Sigmoid colon (tissue), 7 donors: ENCODE measurements at places on chromosomes 16 and 17. TPM values are rescaled to one million over a fixed set of nuclear protein-coding genes. Genes with fewer than 3 reads are reported as not detected.

DNA sequence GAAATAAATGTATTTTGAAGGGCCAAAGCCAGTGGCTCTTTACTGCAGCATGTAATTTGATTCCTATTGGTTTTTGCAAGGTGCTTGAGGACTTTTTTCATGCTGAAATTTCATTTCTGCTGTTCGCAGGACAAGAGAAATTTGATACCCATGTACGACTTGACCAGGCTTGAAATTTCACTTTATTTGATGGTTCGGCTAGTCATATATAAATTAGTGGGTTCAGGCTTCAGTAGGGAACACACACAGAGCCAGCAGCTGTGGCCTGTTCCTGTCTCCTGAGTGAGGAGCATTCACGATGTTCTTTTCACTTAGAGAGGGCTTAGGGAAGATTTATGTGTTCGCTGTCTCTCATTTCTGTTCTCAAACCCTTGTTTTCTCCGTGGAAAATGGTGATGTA is 258.4 kb upstream of the CACNG5 start:
- peaks cover 22% of the 10 kb centered on the region for H3K4me1 ChIP-seq
- no peaks in the 10 kb centered on the region for H3K27me3 ChIP-seq
- no peak overlapping the region for H3K4me3 ChIP-seq
- no peak for DNase-seq
- H3K36me3 ChIP-seq, result no peaks in the 10 kb centered on the region

GRCh38 chr16:89256651-89257254 is 39.2 kb downstream of the ZNF778 start:
- DNase-seq, result peak; percentile 75
- no peak overlapping the region for H3K27ac ChIP-seq
- H3K36me3 ChIP-seq, result no peaks in the 10 kb centered on the region
- no peaks in the 10 kb centered on the region for H3K4me1 ChIP-seq

DNA sequence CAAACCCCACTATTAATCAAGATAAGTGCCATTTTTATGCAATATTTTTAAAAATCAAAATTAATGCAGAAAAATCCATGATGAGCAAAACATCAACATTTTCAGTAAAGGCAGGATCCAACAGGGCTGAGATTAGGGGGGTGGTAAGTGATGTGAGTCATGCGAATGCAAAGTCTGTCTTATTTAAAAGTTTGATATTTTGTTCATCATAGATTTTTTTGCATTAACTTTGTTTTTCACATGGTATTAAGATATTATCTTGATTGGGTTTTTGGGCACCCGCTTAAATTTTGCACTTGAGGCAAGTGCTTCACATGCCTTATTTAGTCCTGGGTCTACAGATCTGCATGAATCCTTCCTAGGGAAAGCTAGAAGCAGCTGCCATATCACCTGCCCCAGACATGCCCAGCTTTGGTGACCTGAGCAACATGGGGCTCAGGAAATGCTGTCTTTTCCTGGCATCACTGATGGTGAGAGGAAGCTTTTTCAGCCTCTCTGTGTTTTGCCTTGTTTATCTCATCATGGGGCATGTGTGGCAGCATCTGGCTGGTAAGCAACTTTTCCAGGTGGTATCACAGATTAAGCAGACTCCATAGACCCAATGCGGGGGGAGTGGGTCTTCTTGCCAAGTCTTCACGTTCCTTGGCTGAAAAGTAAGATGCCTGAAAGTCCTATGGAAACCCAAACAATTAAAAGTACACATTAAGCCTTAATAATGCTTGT is 57.6 kb upstream of the NFAT5 start:
- H3K4me3 ChIP-seq, result no peak overlapping the region
- no peak overlapping the region for H3K27ac ChIP-seq
- no peaks in the 10 kb centered on the region for H3K36me3 ChIP-seq
- DNase-seq, result no peak

- no peaks in the 10 kb centered on the region for H3K36me3 ChIP-seq
- no peak for DNase-seq
- H3K27ac ChIP-seq, result peak overlapping the region; percentile 72
- H3K4me1 ChIP-seq, result no peaks in the 10 kb centered on the region
- no peaks in the 10 kb centered on the region for H3K27me3 ChIP-seq
These were observed 21.5 kb upstream of the TNS4 start for GRCh38 chr17:40522961-40523310.

DNA sequence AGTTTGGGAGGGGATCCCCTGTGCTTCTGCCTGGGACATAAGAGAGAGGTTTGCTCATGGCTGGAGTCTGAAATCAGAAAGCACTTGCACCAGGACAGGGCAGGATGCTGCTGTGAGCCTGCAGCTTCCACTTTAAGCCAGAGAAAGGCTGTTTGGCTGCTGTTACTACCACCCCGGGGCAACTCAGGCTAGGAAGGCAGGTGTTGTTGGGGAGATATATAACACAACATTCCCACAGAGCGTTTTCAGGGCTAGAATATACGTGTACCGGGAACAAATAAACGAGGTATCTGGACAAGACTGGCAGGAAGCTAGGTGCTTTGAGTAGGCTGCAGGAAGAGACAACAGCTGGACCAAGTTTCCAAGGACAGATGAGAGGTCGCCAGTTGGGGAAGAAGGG is 313.3 kb upstream of the CCL2 start:
- no peak overlapping the region for H3K27ac ChIP-seq
- no peaks in the 10 kb centered on the region for H3K27me3 ChIP-seq
- H3K4me3 ChIP-seq, result no peak overlapping the region
- no peaks in the 10 kb centered on the region for H3K36me3 ChIP-seq

DNA sequence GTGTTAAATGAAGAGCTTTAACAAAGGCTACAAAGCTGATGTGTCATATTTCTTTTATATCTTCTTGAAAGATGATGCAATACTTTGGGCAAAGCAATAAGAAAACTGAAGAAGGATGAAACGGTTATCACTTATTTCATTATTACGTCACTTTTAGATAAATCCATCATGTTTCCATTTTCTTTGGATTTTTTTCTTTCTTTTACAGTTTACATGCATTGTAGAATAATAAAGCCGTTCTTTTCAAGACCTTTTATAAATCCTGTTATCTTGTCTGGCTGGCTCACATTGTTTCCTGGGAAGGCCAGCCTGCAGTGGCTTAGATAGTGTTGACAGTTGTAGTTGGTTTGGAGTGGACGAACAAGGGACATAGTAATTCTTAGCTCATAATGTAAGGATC is 28.9 kb downstream of the TANC2 start:
- no peak for DNase-seq
- no peak overlapping the region for H3K27ac ChIP-seq
- no peaks in the 10 kb centered on the region for H3K4me1 ChIP-seq
- no peaks in the 10 kb centered on the region for H3K27me3 ChIP-seq
- H3K36me3 ChIP-seq, result no peaks in the 10 kb centered on the region
- H3K4me3 ChIP-seq, result no peak overlapping the region

- H3K36me3 ChIP-seq, result peaks cover 12% of the 10 kb centered on the region
- no peak overlapping the region for H3K27ac ChIP-seq
- H3K27me3 ChIP-seq, result no peaks in the 10 kb centered on the region
- DNase-seq, result no peak
- H3K4me1 ChIP-seq, result peaks cover 49% of the 10 kb centered on the region
These were observed 6.9 kb downstream of the METRNL start for GRCh38 chr17:83086199-83086880.

GRCh38 chr16:84864326-84864955 is 44.7 kb downstream of the CRISPLD2 start:
- no peak overlapping the region for H3K4me3 ChIP-seq
- no peaks in the 10 kb centered on the region for H3K4me1 ChIP-seq
- peak overlapping the region; percentile 49 for H3K27ac ChIP-seq
- no peak for DNase-seq

DNA sequence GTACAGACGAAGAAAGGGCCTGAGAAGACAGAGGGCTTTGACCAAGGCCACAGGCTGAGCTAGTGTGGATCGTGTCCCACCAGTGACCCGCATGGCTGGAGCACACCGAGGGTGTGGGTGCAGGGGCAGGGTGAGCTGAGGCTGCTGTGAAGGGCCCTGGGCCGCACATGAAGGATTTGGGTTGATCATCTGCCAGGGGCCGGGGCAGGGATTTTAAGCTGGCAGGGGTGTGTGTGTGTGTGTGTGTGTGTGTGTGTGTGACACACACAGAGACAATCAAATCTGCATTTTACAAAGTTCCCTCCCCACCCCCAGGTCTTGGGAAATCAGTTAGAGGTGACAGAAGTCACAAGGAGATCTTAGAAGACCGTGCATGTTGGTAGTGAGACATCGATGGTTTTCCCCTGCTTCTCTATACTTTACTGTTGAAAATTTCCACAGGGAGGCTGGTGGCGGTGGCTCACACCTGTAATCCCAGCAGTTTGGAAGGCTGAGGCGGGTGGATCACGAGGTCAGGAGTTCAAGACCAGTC is 65.2 kb downstream of the SRCIN1 start:
- H3K27ac ChIP-seq, result no peak overlapping the region
- no peaks in the 10 kb centered on the region for H3K4me1 ChIP-seq
- H3K36me3 ChIP-seq, result no peaks in the 10 kb centered on the region
- no peak for DNase-seq

DNA sequence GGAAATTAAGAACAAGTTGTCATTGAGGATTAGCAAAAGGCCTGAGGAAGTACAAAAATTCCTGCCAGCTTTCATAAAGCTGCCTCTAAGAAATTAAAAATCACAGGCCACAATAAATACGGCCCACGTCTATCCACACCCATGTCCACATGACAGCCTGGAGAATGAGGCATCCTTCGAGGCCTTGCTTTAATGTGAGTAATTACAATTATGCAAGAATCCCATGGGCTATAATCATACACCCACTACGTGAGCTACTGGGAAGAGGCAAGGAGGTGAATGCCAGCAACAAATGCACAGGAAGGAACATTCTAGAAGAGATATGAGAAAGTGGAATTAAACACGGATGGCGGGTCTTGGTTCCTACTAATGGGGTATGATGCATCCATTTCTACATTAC is 65.4 kb upstream of the ZFHX3 start:
- no peaks in the 10 kb centered on the region for H3K36me3 ChIP-seq
- DNase-seq, result no peak
- H3K27me3 ChIP-seq, result no peaks in the 10 kb centered on the region
- no peak overlapping the region for H3K27ac ChIP-seq
- H3K4me3 ChIP-seq, result no peak overlapping the region

GRCh38 chr17:54780238-54780637 is 120.4 kb upstream of the TOM1L1 start:
- H3K4me1 ChIP-seq, result no peaks in the 10 kb centered on the region
- H3K4me3 ChIP-seq, result no peak overlapping the region
- no peak overlapping the region for H3K27ac ChIP-seq
- no peak for DNase-seq
- H3K36me3 ChIP-seq, result no peaks in the 10 kb centered on the region

The CHST5 gene
- total RNA-seq, result not detected

The CCL16 gene
- 1.1 TPM for total RNA-seq

The PRR15L gene
- 0.36 TPM for total RNA-seq
